ENCODE measurements at places on chromosomes 2 and 18.

GRCh38 chr2:222208010-222208690 is 90.6 kb downstream of the PAX3 start:
- DNase-seq: no peak

- DNase-seq: no peak
Measured at GRCh38 chr18:78601349-78601748, 378.3 kb upstream of the SALL3 start.

GRCh38 chr2:150710916-150711315 is 223.4 kb upstream of the RND3 start:
- peak; percentile 56 for DNase-seq

DNA sequence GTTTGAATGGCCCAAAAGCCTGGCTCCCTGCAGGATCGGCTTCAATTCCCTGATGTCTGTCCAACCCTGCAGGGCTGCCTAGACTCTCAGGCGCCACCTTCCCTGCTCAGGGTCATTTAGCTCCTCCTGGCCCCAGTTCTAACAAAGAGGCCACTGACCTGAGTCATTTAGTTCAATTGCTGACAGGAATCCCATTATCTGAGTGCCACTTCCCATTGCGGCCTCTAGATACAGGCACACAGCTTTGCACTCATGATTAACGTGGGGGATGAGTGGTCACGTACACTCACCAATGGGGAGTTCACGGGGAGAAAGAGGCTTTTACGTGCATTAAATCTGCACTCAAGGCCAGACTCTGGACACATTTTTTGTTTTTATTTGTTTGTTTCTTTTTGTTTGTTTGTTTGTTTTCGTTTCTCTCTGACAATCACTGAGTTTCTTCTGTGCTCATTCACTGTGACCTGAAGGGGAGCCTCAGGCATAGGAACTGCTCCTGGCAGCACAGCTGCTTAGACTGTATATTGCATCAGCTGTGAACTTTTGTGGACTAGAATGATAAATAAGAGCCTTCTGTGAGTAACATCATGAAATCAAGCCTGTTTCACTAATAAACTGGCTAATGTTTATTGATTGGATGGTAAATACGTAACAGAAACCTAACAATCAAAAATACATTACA is 118.9 kb upstream of the CTNNA2 start:
- DNase-seq: no peak

DNA sequence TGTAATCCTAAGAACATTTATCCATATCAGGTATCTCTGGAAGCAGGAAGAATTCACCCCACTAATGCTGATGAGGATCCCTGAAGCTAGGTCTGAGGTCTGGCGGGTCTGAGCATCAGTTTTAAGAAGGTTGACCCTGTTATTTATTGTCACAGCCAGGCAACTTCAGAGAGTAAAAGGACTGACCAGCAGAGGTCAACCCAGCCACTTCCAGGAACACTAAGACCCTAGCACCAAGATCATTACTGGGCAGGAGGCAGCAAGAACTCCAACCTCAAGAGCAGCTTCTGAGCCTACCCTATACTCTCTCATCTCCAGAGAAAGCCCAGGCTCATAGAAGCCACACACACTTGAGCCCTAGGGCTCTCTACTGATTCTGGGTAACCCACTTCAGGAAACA is 901.4 kb downstream of the DCDC2C start:
- no peak for DNase-seq

DNA sequence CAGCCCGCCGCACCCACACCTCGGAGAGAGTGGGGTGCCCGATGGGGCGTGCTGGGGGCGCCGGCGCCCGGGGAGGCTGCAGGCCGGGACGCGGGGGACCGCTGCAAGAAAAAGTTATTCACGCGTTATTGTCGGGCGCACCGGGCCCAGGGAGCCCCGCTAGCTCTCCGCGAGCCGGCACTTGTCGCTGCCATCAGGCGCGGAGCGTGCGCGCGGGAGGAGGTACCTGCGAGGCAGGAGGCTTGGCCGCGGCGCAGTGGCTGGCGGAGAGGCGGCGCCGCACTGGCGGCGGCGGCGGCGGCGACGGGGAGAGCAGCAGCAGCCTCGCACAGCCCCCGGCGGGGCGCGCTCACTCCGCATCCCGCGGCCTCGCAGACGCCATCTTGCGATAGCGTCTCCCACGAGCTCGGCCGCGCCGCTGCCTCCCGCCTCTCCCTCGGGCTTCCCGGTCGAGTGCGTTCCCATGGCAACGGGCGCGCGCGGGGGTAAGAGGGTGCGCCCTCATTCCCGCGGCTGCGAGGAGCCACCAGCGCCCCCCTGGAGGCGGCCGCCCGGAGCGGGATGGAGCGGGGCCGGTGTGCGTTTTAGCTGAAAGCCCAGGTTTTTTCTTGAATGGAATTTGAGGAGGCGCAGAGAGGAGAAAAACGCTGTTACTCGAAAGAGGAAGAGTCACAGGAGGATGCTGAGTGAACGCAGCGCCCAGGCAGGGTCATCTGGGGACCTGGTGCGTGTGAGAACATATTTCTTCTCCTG is at the start of gene CHN1:
CHN1 (minus strand) TSS at position 402 of the 753 bp plus-strand sequence. CDS start 469 bp downstream, outside the sequence.
- DNase-seq: peak; percentile 90

DNA sequence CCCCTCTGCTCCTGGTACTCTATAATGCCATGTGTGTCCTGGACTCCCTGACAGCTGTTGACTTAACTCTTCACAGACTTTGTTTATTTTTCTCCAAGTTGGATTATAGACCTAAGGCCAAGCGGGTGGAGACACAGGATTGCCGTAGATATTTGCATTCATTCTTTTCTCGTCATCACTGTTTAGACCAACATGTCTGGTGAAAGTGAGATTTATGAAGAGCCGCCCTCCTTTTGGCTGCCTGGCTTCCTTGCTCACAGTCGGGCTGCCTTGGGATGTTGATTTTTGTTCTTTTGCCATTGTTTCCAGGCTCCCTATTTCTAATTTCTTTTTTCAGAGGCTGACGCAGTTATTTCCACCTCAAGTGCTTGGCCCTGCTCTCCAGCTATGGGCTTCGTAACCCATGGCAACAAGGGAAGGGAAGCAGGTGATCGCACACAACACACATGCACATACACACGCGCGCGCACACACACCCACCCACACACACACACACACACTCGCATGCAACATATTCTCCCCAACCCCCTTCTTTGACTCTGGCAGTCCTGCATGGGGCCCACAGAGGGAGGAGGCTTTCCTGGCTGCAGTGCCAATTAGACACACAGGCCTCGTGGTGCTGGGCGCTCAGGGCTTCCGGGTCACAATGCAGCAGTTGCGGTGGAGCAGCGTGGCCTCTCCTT is 296.5 kb downstream of the MTX2 start:
- DNase-seq: no peak

DNA sequence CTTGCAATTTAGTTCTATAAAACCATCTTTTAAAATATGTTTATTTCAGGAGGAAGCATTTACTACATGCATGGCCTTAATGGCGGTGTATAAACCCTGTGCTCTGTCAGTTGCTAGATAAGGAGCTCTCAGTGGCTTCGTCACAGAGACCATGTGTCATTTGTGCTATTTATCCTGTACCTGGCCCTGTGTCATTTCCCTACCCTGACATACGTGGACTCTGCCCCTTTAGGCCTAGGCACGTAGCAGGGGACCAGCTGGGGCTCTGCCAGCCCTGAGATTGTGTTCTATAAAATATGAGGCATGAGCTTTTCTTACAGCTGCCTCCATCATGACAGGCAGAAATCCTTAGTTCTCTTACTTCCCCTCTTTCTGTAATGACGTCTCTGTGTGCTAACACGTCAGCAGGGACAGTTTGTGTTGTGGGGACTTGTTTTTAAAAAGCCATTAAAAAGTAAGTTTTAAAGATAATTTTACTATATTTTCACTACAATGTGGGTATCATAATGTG is 88.0 kb downstream of the ITGB1BP1 start:
- DNase-seq: no peak

- DNase-seq: no peak
Measured at GRCh38 chr2:54960164-54960563, 90.1 kb downstream of the RTN4 start.

- DNase-seq: no peak
Measured at GRCh38 chr2:33432871-33433270, 43.6 kb upstream of the RASGRP3 start.

- DNase-seq: peak; percentile 22
Measured at GRCh38 chr2:37268111-37268510, 36.7 kb downstream of the NDUFAF7 start.

DNA sequence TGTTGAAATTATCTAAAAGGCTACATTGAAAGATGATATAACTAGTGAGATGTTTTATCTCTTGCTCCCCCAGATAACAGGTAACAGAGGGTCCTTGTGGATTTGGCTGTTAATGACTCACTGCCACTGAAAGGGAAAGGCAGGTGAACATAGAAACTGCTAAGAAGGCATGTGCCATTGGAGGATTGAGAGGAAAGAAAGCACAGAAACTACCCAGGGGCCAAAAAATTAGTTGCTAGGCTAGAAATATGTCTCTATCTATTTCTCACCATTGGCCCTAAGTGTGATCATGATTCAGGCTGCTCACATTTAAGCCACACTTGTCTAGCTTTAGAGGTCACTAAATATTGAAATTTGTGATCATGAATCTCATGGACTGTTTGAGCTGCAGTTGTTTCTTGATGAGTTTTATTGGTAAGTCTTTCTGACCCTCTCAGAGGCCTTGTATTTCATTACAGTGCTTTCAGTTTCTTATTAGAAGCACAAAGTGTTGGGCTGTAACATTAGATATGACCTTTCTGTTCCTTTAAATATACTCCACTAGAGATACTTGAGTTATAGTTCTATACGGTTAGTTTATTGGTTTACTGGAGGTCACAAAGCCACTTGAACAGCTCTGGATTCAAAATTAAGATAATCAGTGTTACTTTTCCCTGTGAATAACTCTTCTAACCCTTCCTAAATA is 26.2 kb downstream of the NAB1 start:
- no peak for DNase-seq

- no peak for DNase-seq
Measured at GRCh38 chr2:137228566-137228965, 463.2 kb downstream of the THSD7B start.

GRCh38 chr2:149148194-149149006 is 109.9 kb downstream of the LYPD6B start:
- no peak for DNase-seq

DNA sequence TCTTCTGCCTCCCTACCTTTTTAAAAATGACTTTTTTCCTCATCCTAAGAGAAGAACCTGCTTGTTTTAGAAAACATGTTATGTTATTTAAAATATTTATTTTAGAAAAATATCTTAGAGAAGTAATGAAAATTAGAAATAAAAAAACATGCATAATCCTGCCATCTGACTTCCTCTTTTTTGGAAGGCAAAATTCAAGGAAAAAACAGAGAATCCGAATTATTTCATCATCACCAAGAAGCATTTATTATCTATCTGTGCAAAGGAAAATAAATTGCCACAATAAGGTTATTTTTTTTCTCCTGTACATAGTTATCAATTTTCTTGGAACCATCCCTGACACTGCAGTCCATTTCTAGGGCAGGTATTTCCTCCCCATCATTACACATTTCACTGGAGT is 14.4 kb downstream of the SLC39A6 start:
- no peak for DNase-seq

DNA sequence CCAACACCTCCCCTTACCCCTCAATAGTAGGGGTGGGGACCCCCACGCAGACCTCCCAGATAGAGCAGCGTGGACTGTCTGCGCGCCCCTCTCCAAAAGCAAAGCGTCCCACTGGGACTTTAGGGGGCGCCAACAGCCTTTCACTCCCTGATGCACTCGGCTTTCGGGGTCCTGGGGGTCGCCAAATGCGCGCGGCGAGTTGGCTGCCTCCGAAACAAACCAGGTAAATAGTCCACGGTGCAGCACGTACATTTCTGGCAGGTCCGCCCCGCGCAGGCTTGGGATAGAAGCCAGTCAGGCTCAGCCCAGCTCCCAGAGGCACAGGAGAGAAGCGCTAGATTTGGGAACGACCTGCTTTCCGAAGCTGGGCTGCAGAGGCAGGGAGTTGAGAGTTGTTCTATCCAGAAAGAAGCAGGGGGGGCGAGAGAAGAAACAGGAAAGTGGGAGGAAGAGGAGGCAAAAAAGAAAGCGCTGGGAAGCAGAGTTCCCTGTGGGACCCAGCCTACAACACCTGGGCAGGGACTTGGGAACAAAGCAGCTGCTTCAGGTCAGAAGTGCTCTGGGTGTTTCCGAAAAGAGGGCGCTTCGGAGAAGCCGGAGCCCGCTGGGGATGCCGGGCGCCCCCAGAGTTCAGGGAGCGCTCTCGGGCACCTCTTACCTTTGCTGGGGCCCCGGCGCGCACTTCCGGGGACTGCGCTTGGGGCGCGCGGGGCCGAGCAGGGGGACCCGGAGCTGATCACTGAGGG is 544 bp downstream of the EVA1A start:
- DNase-seq: no peak

DNA sequence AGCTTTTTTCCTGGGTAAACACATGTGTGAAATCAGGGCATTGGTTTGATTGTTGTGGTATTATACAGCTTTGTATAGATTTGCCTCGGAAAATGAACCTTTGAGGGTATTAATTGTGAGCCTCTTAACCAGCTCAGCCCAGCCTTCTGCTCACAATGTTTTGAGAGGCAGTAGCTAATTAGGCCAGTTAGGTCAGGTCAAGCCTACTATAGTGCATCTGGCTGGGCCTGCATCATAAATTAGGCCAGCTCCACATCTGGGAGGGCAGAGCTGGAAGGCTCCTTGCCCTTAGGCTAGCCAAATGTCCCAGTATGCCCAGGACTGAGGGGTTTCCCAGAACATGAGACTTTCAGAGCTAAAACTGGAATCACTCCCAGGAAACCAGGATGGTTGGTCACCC is 43.0 kb downstream of the LRATD1 start:
- DNase-seq: no peak

- DNase-seq: no peak
Measured at GRCh38 chr2:241941691-241942301, 72.3 kb downstream of the RTP5 start.

- DNase-seq: no peak
Measured at GRCh38 chr2:106095478-106096298, 98.4 kb downstream of the UXS1 start.

- DNase-seq: no peak
Measured at GRCh38 chr2:160630801-160631590, 137.4 kb upstream of the RBMS1 start.

- DNase-seq: no peak
Measured at GRCh38 chr2:15931319-15931890, 8.9 kb upstream of the MYCN start.

GRCh38 chr18:3498698-3499471 is 48.9 kb downstream of the TGIF1 start:
- peak; percentile 46 for DNase-seq

- no peak for DNase-seq
Measured at GRCh38 chr2:241959751-241960269, 90.3 kb downstream of the RTP5 start.

- no peak for DNase-seq
Measured at GRCh38 chr2:99072551-99072950, 69.0 kb upstream of the C2orf15 start.

Data from NCI-H2081 (cell line).